MG63 (cell line): ENCODE measurements at places on chromosomes 5 and 9.

DNA sequence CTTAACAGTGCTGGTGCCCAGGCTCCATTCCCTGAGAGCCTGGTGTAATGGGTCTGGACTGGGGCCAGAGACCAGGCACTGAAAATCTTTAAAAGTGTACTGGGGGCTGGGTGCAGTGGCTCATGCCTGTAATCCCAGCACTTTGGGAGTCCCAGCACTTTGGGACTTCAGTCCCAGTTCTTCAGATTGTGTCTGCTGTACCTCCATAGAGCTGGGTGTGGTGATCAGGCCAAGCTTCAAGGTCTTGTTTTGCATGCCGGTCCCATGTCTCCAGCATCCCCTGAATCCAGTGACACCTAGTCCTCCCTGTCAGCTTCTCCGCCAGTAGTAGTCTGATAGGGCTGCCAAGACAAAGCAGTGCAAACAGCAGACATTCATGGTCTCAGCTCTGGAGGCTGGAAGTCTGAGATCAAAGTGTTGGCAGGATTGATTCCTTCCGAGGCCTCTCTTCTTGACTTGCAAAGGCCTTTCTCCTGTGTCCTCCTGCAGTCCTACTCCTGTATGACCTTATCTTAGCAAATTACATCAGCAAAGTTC, 108.2 kb downstream of the SYK start:
- DNase-seq: no peak

- peak; percentile 76 for DNase-seq
These were observed 26.6 kb upstream of the OR2K2 start for GRCh38 chr9:111356481-111357244.

DNA sequence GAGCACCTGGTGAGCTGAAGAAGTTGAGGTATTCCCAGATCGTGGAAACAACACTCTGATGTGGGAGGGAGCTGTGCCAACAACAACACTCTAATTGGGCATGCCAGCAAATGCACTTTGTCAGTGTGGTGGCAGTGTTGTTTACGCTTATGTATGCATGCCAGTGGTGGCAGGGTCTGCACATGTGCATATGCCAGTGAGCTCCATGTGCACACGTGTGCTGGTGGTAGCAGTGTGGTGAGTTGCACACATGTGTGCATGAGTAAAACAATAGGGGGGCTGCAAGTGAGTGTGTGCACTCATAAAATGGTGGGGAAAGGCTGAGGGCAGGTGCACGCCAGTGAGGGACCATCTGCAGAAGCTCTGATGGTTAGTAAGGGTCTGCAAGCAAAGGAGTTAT, 134.2 kb downstream of the DMRTA1 start:
- DNase-seq: no peak

GRCh38 chr9:109817846-109818472, 38.0 kb downstream of the PALM2AKAP2 start:
- peak; percentile 60 for DNase-seq

DNA sequence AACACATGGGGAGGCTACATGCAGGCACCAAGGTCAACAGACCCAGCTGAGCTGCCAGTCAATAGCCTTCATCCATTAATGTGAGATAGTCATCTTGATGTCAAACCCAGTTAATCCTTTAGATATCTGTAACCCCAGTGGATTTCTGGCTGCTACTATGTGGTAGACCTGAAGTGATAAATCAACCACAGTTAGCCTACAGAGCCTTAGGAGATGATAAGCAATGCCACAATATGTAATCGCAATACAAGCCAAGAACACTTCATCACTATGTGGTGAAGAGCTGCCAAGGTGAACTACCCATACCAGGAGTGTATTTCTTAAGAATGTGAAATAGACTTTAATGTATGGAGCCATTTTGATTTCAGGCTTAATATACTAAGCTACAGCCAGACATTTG, 1175.5 kb downstream of the DTWD2 start:
- no peak for DNase-seq

DNA sequence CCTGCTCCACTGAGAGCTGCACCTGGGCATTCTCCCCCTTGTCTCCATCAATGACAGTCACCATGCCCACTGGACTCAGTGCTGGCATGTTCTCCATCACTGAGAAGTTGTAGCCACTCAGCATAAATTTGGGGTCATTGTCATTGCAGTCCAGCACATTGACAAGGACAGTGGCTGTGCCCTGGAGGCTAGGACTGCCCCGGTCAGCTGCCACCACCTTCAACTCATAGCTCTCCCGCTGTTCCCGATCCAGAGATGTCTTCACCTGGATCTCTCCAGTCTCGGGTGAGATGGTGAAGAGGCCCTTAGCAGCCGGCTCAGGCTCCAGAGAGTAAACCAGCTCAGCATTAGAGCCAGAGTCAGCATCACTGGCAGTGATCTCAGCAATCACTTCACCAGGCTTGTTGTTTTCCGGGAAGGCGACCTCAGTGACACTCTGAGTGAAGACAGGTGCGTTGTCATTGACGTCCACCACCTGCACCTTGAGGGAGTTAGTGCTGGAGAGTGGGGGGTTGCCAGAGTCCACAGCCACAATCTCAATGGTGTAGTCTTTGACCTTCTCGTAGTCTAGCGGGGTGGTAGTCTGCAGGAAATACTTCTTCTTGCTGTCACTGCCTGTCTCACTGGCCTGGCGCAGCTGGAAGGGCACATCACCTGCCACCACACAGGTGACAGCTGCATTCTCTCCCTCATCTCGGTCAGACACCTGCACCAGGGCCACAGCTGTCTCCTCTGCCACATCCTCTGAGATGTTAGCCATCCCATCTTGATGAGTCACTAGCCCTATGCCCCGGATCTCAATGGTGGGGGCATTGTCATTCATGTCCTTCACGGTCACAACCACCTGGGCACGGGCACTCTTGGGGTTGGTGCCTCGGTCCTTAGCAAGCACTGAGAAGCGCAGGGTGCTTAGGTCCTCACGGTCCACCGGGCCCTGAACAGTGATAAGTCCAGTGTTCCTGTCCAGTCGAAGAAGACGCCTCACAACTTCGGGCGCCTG, 13.5 kb downstream of the PCDH1 start:
- DNase-seq: no peak
